Activated CD4-positive, alpha-beta T cell treated with anti-CD3 and anti-CD28 coated beads, Interleukin-2, amount 10 ng/mL, durations not matched to agents 24 days and 14 days (primary cell): ENCODE measurements at places on chromosomes 2 and 18.

- H3K4me3 ChIP-seq, result no peak overlapping the region
- H3K4me1 ChIP-seq, result no peaks in the 10 kb centered on the region
- no peaks in the 10 kb centered on the region for H3K36me3 ChIP-seq
- no peak for DNase-seq
- H3K27me3 ChIP-seq, result no peaks in the 10 kb centered on the region
- H3K27ac ChIP-seq, result no peak overlapping the region
Measured at GRCh38 chr2:146666340-146666739, 1178.5 kb upstream of the ACVR2A start.

GRCh38 chr2:88220718-88221117 lies 50.6 kb downstream of the THNSL2 start:
- no peak overlapping the region for H3K27ac ChIP-seq
- peaks cover 19% of the 10 kb centered on the region for H3K27me3 ChIP-seq
- H3K4me3 ChIP-seq, result no peak overlapping the region
- no peaks in the 10 kb centered on the region for H3K4me1 ChIP-seq

- H3K4me3 ChIP-seq, result no peak overlapping the region
- H3K4me1 ChIP-seq, result peaks cover 34% of the 10 kb centered on the region
- no peak for DNase-seq
- no peak overlapping the region for H3K27ac ChIP-seq
- H3K27me3 ChIP-seq, result peaks cover 5% of the 10 kb centered on the region
- H3K36me3 ChIP-seq, result peaks cover 6% of the 10 kb centered on the region
Measured at GRCh38 chr2:37604716-37605115, 66.7 kb downstream of the CDC42EP3 start.

DNA sequence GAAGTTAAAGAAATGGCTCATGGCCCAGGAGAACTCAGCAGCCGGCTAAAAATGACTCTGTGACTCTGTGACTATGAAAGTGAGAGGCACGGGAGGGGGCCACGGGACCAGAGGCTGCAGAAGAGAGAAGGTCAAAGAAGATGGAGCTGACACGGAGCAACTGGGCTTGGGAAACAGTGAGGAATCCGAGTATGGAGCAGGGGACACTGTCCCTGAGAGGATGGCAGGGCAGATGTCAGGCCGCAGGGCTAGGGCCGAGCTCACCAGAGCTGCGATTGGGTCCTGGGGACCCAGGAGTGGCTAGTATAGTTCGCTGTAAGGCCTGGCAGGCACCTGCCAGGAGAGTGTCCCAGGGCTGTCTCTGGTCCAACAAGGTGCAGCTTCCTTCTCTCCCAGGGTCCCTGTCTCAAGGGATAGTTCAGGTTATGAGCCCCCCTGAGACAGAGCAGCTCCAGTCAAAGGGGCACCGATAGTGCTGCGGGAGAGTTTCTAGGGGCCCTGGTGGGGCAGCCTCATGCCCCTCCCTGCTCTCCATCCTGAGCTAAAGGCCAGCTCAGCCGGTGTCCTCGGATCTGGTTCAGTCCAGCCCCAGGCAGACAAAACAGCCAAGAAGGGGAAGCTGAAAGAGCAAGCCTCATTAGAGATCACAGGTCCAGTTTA lies 42.7 kb downstream of the CIB4 start:
- H3K27me3 ChIP-seq, result peaks cover 28% of the 10 kb centered on the region
- H3K4me1 ChIP-seq, result peaks cover 1% of the 10 kb centered on the region
- H3K4me3 ChIP-seq, result no peak overlapping the region
- H3K27ac ChIP-seq, result no peak overlapping the region
- H3K36me3 ChIP-seq, result no peaks in the 10 kb centered on the region

DNA sequence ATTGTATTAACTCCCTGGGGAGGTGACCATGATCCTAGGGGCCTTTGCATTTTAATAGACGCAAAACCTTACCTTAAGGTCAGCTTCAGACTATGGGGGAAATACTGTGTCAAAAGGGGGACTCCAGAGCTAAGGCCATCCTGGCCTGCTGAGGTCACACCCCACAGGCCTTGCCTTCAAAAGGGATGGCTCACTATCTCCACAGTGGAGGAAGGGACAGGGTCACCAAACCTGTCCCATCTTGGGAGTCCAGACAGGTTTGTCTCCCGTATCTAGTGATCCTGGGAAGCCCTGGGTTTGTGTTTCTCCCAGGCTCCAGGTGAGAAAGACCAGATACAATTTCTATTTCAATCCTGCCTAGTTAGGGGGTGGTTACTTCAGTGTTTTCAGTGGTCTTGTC lies 24.9 kb downstream of the CAPN14 start:
- no peak overlapping the region for H3K4me3 ChIP-seq
- no peak for DNase-seq
- no peaks in the 10 kb centered on the region for H3K36me3 ChIP-seq
- H3K4me1 ChIP-seq, result no peaks in the 10 kb centered on the region

GRCh38 chr2:136234261-136234660 lies 116.3 kb upstream of the CXCR4 start:
- H3K36me3 ChIP-seq, result no peaks in the 10 kb centered on the region
- peaks cover 23% of the 10 kb centered on the region for H3K4me1 ChIP-seq
- no peak overlapping the region for H3K27ac ChIP-seq
- peaks cover 20% of the 10 kb centered on the region for H3K27me3 ChIP-seq
- DNase-seq, result no peak
- no peak overlapping the region for H3K4me3 ChIP-seq
